ENCODE measurements at places on chromosomes 5 and 9. TPM values are rescaled to one million over a fixed set of nuclear protein-coding genes. Genes with fewer than 3 reads are reported as not detected.

- no peaks in the 10 kb centered on the region for H3K27me3 ChIP-seq
- H3K36me3 ChIP-seq = no peaks in the 10 kb centered on the region
- no peak overlapping the region for H3K4me3 ChIP-seq
- no peaks in the 10 kb centered on the region for H3K4me1 ChIP-seq
- DNase-seq = no peak
Measured at GRCh38 chr5:68484307-68485068, 268.9 kb downstream of the PIK3R1 start.

DNA sequence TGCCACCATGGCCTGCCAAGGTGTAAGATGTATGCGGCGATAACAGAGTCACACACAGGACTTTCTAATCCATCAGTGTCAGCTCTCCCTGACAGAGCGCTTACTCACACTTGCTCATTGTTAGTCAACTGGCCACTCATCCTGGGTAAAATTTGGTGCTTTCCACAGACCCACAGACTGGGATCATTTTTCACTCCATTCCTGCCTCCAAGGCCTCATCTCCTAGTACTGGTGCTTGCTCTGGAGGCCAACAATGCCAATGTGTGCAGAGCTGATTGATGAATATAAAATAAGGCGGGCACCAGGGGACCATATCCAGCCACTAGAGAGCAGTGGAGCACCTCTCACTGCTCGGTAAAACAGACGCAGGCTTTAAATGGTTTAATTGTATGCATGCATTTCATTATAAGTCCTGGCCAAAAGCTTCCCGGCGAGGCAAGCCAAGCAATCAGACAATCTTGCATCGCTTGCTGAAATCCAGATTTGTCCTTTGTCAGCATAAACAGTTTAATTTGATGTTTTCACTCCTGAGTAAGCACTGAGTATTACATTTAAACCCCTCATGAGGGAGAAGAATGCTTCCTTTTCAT, 22.3 kb downstream of the PSMB7 start:
- H3K27me3 ChIP-seq = no peaks in the 10 kb centered on the region
- peaks cover 30% of the 10 kb centered on the region for H3K36me3 ChIP-seq
- H3K27ac ChIP-seq = no peak overlapping the region

Gene NPR3
- total RNA-seq = 35.8 TPM

DNA sequence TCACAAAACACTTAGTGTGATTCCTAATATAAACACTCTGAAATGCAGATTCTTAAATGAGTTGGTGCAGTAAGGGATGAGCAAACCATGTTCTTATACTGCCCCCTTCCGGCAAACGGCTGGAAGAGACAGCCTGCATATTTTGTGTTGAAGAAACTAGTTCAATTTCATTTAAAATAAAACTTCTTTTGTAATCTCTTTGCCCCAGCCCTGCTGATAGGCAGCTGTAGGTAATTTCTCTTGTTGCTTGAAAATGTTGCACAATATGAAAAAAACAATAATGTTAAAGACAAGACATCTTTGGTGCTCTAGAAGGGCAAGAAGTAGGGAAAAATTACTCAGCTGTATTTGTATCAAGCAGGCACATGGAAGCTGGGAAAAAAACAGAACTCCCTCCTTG, 89.7 kb upstream of the CCNG1 start:
- DNase-seq = no peak
- no peak overlapping the region for H3K4me3 ChIP-seq
- H3K27me3 ChIP-seq = peaks cover 6% of the 10 kb centered on the region
- no peaks in the 10 kb centered on the region for H3K4me1 ChIP-seq
- H3K27ac ChIP-seq = no peak overlapping the region

Gene PCDHGB6
- 7.7 TPM for total RNA-seq

Data from lower lobe of right lung (tissue), 2 donors.